ENCODE measurements at places on chromosomes 1 and 21.

DNA sequence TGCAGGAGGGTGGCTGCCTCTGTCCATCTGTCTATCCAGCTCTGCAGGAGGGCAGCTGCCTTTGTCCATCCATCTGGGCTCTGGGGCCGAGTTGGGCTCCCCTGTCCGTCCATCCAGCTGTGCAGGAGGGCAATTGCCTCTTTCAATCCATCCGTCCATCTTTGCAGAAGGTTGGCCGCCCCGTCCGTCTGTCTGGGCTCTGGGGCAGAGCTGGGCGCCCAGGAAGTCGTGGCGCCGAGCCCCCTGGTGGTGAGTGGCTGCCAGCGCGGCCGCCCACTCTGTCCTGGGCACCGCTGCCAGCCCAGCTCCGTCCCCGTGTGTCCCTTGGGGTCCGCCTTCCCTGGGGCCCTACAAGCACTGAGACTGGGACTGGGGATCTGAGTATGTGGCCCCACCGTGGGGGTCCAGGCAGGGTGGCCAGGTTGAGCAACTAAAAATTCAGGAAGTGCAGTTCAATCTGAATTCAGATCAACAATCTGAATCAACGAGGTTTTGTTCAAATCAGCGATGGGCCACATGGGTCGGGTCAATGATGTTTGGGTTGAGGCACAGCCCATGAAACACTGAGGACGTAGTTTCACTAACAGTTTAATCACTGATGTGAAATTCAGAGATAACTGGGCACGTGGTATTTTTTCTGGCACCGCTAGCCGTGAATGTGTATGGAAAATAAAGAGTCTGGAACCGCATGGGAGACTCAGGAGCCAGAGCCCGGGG lies 99.1 kb upstream of the ACTRT2 start:
- DNase-seq: peak; percentile 20

DNA sequence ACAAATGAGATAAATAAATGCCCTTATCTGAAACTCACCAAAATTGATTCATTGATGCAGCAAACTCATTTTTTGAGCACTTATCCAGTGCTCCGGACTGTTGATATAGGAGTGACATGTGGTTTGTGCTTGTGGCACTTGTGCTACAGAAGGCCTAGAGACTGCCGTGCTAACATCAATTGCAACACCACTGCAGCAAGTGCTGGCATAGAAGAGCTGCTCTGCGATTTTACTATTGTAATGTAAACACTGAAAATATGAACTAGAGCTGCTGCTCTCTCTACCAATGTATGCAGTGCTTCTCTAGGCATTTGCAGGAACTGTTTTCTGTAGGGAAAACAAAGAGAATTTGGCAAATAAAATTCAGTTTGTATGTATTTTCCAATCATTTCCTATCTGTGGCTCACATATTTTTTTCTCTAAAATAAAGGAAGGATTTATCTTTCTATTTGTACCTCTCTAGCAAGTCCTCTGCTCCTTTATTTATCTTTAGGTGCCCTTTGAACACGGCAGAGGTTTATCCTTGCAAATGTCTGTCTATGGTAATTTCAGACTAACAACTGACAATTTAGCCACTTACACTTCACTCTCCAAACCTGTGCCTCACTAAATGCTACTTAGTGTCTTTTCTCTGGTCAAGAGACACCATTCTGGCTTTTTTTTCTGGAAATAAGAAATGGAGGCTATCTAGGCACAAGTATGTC lies 409.5 kb upstream of the ADGRL2 start:
- no peak for DNase-seq

- DNase-seq: no peak
Observed at GRCh38 chr1:178575611-178576361, 62.9 kb downstream of the TEX35 start.

DNA sequence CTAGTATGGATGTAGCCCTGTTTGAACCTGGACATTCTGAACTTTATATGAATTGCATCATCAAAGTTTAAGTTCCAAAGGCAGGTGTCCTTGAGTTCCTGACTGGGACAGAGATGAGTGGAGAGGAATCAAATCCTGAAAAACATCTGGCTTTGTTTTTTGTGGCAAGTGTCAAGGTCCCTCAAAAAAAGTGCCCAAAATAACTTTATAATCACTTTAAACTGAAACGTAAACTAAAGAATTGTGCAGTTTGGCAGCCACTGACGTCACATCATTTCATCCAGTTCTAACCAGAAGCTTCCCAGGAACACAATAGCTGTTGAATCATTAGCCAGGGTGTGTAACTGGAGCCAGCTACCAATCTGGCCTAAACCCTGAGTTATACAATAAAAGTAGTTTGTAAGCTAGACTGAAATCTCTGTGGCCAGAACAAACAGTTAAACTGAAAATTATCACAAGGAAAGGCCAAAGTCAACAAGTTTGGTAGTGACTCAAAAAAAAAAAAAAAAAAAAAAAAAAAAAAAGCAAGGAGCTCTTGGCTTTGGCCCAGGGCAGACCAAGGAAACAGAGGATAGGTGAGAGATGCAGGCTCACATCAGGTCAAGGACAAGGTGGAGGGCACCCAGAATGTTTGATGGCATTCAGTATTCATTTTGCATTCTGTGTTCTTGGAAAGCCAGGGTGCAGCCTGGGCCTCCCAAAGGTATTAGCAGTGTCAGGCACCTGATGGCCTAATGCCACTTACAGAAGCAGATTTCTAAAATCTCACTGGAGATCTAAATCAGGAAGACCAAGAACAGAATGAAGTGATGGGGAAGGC lies 74.3 kb downstream of the TNFSF18 start:
- DNase-seq: no peak

DNA sequence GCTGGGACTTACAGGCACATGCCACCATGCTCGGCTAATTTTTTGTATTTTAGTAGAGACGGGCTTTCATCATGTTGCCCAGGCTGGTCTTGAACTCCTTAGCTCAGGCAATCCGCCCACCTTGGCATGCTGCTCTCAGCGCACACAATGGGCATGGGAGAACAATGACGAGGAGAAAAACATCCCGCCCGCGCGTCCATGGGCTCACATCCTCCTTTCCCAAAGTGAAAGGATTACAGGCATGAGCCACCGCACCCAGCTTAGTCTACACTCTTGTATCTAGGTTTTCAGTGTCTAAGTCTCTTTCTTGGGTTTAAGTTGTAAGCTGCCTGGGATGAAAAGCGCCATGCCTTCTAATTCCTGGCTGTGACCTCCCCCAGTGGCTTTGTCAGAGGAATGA lies 37.9 kb downstream of the CDK18 start:
- no peak for DNase-seq

DNA sequence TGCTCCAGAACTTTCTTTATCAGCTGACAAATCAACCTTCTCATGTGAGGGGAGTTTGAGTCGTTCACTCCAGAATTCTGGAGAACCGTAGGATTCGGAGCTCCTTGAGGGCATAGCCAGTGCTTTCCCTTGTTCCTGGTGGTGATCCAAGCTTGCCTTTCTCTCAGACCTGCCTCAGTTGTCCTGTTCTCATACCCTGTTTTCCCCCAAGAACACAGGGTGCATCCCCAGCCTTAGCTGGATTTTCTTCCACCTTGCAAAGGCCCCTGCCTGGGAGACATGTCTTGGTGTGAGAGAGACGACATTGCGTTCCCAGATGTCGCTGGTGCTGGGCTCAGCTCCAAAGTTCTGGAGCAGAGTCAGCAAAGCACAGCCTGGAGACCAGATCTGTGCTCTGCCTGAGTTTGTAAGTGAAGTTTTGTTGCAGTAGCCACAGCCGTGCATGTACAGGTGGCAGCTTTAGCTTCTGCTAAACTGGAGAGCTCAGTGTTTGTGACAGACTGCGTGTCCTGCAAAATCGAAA lies 40.0 kb downstream of the ABCG1 start:
- no peak for DNase-seq

GRCh38 chr1:24425922-24426321 lies 10.3 kb downstream of the NIPAL3 start:
- DNase-seq: no peak

GRCh38 chr1:179586107-179586823 lies 5.4 kb upstream of the TDRD5 start:
- DNase-seq: no peak

DNA sequence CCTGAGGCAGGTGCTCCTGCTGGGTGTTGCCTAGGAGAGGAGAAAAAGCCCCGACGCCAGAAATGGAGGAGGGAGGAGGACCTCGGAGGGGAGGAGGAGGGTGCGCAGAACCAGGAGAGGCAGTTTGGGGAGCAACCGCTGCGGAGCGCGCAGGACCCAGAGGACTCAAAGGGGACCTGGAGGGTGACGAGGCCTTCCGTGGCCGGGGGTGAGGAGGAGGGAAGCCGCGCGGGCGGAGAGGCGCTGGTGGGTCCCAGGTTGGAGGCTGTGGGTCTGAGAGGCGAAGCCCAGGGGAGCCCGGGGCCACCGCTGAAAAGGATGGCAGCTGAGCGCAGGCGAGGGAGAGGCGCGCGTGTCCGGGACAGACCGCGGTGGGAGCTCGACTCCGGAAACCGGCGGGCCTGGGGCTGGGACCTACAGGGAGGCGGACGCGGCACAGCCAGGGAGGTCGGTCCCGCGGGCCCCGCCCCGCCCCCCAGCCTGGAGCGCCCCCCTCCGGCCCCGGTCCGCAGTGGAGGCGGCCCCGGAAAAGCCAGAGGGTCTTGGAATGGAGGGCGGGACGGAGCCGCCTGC lies 15.1 kb downstream of the RNF223 start:
- DNase-seq: no peak

DNA sequence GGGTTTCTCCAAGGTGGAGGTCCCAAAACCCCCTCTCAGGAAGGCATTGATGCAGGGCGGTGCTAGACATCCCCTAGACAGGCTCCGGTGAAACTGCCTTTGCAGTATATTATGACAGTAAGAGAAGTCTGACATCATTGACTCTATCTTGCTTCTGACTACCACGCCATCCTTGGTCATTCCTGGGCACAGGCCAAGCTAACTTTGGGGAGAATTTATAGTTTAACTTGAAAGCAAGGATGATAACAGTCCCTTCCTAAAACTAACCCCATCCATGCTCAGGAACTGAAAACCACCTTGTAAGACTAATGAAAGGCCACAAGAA lies 30.3 kb downstream of the RSPH1 start:
- no peak for DNase-seq

- no peak for DNase-seq
Observed at GRCh38 chr1:207331354-207332313, 10.2 kb downstream of the CD55 start.

- no peak for DNase-seq
Observed at GRCh38 chr1:197485790-197486189, 217.7 kb downstream of the CRB1 start.

- no peak for DNase-seq
Observed at GRCh38 chr1:201307231-201307630, 23.9 kb downstream of the PKP1 start.

- no peak for DNase-seq
Observed at GRCh38 chr1:9449110-9449627, 90.1 kb upstream of the SLC25A33 start.

DNA sequence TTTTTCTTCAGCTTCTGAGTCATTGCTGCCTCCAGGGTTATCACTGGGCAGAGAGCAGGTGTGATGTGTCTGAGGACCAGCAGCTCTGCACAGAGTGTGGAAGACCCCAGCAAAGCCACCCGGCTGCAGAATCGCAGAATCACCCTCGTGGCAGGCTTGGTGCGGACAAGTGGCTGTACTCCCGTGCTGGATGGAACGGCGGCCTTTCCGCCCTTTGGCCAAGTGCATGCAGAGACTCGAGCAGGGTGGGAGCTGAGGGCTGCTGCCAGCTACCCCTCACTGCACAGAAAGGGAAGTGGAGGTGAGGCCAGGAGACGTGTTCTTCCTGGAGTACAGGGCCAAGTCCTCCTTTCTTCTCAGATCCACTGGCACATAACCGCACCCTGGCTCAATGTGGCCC lies 162.5 kb downstream of the PCBP3 start:
- DNase-seq: no peak

DNA sequence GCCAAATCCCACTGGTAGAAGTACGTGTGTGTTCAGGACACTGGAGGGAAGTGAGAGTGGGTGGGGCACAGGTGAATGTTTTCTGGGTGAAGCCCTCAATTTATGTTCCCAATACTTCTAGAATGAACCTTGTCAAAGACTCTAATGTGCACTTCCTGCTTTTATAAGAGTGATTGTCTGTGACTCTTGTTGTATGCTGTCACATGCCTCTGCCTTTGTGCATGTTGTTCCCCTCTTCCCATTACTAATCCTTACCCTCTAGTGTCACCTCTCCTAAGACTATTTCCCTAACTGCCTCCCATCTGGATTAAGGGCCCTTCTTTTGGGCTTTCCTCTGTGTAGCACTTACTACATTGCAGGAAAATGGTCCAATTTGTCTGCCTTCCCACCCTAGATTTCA lies 2.5 kb upstream of the LINGO4 start:
- no peak for DNase-seq

- no peak for DNase-seq
Observed at GRCh38 chr1:160158031-160158430, 6.6 kb downstream of the ATP1A4 start.
